ENCODE measurements at places on chromosomes 5 and 9. TPM values are rescaled to one million over a fixed set of nuclear protein-coding genes. Genes with fewer than 3 reads are reported as not detected.

The MEF2C gene
- 94.1 TPM for total RNA-seq

The DDX4 gene
- not detected for total RNA-seq

The NUP214 gene
- 40.8 TPM for total RNA-seq

The CCNI2 gene
- not detected for total RNA-seq

The TUT7 gene
- total RNA-seq = 23.3 TPM

The TCF7 gene
- total RNA-seq = 1.0 TPM

The OR1J2 gene
- not detected for total RNA-seq

The SEMA4D gene
- 14.1 TPM for total RNA-seq

The LHX3 gene
- not detected for total RNA-seq

The IFNA6 gene
- total RNA-seq = not detected

The CRHBP gene
- 0.83 TPM for total RNA-seq

The PHF24 gene
- 1.0 TPM for total RNA-seq

The INSL6 gene
- total RNA-seq = not detected

The PDE6A gene
- total RNA-seq = not detected

The BOD1 gene
- 35.6 TPM for total RNA-seq

The LARP1 gene
- 128 TPM for total RNA-seq

The REXO4 gene
- total RNA-seq = 10.4 TPM

The GOLM1 gene
- 19.6 TPM for total RNA-seq

The PTGER4 gene
- total RNA-seq = 12.1 TPM

The KIAA1958 gene
- total RNA-seq = 5.8 TPM

Data from posterior vena cava (tissue), 2 donors.